ENCODE measurements at places on chromosomes 13 and 19.

GRCh38 chr19:7159105-7159933 lies 89.8 kb downstream of the ZNF557 start:
- no peak for DNase-seq

GRCh38 chr19:4456843-4457653 lies 546 bp downstream of the UBXN6 start:
- peak; percentile 44 for DNase-seq

- DNase-seq, result peak; percentile 76
These were observed 2.7 kb downstream of the UHRF1 start for GRCh38 chr19:4911786-4912672.

- DNase-seq, result peak; percentile 94
These were observed 17.9 kb downstream of the BRSK1 start for GRCh38 chr19:55301459-55302317.

DNA sequence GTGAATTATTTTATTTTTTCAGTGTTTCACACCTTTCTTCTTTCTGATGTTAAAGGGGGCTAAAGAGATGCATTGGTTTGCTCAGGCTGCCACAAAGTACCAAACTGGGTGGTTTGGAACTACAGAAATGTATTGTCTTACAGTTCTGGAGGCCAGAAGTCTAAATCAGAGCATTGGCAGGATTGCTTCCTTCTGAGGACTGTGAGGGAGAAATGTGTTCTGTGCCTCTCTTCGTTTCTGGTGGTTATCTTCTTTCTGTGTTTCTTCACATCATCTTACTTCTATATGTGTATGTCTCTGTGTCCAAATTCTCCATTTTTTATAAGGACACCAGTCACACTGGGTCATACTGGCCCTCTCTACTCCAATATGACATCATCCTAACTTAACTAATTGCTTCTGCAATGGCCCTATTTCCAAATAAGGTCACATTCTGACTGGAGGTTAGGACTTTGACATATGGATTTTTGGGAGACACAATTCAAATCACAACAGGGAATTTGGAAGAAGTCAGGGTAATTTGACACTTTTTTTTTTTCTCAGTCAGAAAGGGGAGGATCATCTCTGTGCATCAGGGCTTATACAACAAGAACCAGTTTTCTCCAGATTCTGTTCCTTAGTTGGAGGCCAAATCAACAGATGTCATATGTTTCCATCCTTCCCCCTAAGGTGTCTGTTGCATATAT lies 188.2 kb downstream of the KCNRG start:
- no peak for DNase-seq

Data from activated CD4-positive, alpha-beta memory T cell treated with anti-CD3 and anti-CD28 coated beads, Interleukin-2, amount 10 ng/mL, durations not matched to agents 7 days and 5 days (primary cell).